Stimulated activated CD4-positive, alpha-beta T cell treated with anti-CD3 and anti-CD28 coated beads, Interleukin-12 subunit alpha, Interleukin-12 subunit beta, amount 100 ng/mL, for 48 hours (primary cell): ENCODE measurements at places on chromosomes 3 and 15.

GRCh38 chr15:69288531-69289341 lies 10.0 kb upstream of the PAQR5 start:
- no peak for DNase-seq

DNA sequence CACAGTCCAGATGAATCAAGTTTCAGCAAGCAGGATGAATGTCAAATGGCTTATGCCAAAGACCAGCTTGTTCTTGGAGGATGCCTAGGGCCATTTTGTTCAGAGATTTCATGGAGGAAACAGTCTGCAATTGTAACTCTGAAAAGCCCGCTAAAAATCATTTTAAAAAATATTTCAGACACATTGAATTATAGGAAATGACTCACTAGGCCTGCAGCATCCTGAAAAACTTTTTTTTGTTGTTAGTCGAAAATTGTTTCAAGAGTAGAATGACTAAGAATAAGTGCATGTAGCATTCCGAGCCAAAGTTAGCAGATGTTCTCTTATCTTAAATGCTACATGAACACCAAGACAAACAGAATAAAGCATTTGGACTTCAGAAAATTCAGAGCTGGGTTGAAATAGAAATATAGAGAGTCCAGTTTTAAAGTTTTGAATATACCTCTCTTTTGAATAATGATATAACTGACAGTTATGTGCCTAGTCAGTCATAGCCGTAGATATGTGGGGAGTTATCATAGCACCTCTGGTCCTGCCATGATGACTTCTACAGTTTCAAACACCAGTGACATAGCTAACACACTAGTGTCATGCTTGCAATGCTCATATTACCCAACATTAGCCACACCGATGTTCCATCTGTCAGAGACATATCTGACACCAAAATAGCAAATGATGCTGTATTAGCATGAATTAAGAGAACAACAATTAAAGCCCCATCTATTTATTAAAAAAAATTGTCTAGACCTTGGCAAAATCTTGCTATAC lies 1462.8 kb upstream of the GBE1 start:
- DNase-seq = no peak

- DNase-seq = no peak
Observed at GRCh38 chr15:69979262-69979661, 118.5 kb downstream of the TLE3 start.

GRCh38 chr3:33482111-33482521 lies 41.9 kb upstream of the UBP1 start:
- DNase-seq = no peak

- no peak for DNase-seq
Observed at GRCh38 chr3:128066114-128066513, 13.9 kb downstream of the SEC61A1 start.

- DNase-seq = no peak
Observed at GRCh38 chr3:79199966-79200365, 567.8 kb downstream of the ROBO1 start.

- DNase-seq = no peak
Observed at GRCh38 chr3:93855401-93855800, 118.3 kb downstream of the PROS1 start.

DNA sequence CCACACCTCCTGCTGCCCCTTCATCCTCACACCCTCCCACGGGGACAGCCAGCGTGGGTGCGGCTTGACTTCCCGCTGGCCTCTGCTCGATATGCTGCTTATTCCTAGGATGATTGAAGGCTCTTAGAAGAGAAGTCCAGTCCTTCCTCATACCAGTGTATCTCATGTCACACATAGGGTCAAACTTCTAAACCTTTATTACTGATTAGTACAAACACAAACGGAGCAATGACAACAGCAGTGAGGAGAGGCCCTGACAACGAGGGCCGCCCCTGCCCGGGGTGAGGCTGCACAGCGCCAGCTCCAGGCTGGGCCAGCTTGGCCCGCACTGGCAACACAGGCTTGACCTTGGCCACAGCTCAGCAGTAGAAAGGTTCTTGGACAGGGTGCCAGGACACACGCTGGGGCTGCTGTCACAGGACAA lies 3.7 kb downstream of the CIB1 start:
- no peak for DNase-seq

DNA sequence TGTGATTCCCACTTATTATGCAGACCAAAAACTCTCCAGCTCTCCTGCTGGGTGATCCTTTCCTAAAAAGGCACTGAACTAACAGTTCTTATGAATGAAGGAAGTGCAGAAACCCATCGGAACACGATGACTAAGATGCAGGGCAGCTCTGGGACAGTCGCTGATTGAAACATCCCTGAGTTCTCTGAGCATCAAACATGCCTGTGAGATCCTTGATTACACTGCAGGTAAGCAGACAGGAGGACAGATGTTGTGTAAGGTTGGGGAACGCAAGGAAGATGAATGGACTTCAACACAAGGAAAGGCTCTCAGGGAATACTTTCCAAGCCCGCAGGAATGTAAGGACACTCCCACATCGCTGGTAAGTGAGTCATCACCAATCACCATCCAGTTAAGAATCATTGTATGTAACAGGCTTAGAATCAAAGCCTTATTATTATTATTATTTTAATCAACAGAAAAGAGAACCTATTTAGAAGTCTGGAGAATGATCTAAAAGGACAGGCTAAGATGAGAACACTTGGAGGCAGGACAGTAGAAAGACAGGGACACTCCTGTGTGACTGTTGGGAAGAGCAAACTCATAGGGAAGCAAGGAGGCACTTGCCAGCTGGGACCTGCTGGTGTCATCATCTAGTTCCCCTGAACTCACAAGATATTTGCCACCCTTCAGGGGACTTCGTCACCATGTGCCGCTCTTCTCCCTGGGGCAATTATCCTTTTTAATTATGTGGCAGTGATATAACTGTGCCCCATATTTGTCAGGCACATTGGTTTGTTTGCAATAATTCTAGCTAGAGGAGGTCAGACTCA lies 26.0 kb downstream of the TMEM158 start:
- no peak for DNase-seq

- DNase-seq = no peak
Observed at GRCh38 chr15:71171195-71171594, 55.9 kb downstream of the THSD4 start.

DNA sequence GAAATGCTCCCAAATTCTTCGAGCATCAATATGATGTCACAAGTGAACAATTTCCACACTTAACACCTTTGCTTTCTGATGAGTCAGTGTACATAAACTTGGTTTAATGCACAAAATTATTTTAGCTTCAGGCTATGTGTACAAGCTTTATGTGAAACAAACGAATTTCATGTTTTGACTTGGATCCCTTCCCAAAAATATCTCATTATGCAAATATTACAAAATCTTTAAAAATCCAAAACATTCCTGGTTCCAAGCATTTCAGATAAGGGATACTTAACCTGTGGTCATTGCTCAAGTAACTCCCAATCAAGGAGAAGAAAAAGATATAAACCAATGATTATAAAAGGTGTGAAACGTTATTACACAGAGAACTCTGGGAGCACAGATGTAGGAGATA lies 25.2 kb downstream of the RAB5A start:
- DNase-seq = no peak

DNA sequence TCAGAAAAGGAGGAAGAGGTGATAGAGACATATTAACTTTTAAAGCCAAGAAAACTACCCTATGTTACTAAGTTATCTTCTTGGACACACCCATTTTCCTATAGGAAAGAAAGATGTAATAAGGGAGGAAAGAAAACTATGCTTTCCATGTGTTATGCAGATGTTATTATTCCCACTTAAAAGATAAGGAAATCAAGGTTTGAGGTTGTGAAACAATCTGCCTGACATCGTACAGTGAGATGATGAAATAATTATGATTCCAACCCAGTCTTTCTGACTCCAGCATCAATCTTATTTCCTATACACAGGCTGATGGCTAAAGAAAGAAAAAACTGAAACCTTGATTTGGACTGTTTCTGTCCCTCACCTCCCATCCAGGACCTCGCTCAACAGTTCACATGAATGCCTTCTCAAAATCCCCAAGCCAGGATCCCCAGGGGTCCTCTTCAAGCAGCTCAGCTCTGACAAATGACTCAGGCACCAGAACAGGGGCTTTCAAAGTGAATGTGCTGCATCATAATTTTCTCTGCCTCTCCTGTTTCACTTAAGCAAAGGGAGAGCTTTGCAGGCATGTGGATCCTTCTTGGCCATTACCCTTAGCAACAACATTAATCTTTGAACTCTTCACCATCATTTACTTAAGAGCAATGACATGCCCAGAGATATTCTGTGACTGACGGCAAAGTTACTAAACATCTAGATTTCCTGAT lies 12.4 kb upstream of the EID1 start:
- DNase-seq = no peak

- no peak for DNase-seq
Observed at GRCh38 chr3:133991637-133992036, 38.1 kb downstream of the SLCO2A1 start.

GRCh38 chr15:68585574-68586273 lies 6.9 kb downstream of the CORO2B start:
- no peak for DNase-seq

GRCh38 chr3:51588724-51589123 lies 50.2 kb downstream of the RAD54L2 start:
- DNase-seq = no peak

GRCh38 chr3:12753275-12754028 lies 5.6 kb downstream of the TMEM40 start:
- DNase-seq = no peak

DNA sequence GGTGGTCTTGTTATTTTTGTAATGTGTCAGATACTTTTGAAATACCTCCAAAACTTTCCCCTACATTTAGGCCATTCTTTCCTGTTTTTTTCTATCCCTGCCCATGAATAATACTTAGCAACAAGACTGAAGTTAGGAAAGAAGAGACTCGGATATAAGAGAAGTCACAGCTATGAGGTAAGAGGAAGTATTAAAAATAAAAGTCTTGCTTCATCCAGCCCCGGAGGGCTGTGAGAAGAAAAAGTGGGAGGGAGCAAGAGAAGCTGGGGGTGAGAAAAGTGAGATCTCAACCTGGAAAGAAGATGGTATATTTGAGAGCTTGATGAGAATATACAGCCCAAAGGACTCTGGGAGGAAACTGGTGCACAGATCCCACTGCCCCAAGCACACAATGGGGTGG lies 213.5 kb upstream of the CDIN1 start:
- DNase-seq = no peak

DNA sequence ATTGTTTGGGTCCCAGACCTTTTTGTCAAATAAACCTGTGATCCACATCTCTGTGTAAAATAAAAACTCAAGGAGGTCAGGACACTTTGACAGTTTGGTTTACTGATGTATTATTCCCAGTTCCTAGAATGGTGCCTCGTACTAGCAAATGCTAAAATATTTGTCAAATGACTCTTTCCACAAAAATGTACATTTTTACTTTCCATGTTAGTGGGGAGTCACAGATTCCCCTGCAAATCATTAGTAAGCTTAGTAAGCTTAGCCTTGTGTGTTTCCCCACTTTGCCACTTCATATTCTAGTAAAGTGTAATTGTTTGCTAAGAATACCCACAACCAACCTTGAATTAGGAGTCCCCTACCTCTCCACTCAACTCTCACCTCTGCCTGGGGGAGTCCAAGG lies 2.4 kb upstream of the MAGI1 start:
- DNase-seq = no peak

- DNase-seq = no peak
Observed at GRCh38 chr3:14725564-14726440, 50.9 kb downstream of the C3orf20 start.

DNA sequence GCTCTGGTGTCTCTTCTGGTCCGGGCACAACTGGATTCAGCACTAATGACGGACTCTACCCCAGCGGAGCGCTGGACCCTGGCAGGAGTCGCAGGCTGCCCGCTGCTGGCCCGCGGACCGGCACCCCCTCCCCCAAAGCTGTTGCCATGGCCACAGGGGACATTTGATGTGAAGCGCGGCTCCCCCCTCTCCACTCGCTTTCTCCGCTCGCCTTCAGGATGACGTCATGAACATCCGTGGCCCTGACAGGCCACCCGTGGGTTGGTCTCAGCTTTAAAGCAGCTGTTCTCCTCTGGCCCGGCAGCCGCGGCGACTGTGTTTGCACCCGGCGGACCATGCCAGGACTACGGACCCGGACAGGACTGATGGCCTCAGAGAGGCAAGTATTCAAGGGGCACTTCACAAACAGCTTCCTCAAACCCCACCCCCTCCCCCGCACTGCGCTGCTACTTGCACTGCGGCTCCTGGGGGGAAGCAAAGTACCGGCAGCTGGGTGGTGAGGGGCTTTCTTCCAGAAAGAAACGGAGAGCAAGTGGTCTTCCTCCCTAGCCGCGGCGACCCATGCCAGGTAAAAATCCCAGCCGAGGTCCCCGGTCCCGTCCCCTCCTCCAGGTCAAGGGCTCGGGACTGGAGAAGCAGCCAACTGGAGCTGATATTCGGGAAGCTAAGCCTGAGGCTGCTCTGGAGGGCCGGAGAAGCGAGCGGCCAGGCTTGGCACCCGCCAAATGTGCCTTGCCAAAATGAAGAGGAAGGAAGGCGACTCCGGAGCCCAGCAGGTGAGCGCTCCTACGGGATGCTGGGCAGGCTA lies 16.6 kb upstream of the AEN start:
- no peak for DNase-seq

GRCh38 chr15:51619331-51620035 lies 3.1 kb downstream of the DMXL2 start:
- DNase-seq = no peak

DNA sequence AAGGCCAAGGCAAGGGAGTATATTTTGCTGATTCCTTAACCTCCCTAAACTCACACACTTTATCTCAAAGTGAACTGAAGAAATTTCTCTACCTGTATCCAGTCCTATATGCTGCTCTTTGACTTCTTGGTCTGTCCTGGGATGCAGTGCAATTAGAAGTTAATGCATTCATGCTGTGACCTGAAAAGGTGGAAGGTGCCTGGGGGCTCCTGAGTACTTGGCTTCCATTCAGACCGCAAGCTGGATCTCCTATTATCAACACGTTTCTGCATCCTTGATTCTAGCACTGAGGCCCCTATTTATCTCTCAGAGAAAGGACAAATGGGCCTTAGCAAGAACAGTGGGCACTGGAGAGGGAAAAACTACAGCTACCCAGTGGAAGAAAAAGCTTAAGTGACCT lies 17.7 kb upstream of the CADPS start:
- no peak for DNase-seq

GRCh38 chr3:130811557-130811956 lies 64.9 kb upstream of the PIK3R4 start:
- no peak for DNase-seq

DNA sequence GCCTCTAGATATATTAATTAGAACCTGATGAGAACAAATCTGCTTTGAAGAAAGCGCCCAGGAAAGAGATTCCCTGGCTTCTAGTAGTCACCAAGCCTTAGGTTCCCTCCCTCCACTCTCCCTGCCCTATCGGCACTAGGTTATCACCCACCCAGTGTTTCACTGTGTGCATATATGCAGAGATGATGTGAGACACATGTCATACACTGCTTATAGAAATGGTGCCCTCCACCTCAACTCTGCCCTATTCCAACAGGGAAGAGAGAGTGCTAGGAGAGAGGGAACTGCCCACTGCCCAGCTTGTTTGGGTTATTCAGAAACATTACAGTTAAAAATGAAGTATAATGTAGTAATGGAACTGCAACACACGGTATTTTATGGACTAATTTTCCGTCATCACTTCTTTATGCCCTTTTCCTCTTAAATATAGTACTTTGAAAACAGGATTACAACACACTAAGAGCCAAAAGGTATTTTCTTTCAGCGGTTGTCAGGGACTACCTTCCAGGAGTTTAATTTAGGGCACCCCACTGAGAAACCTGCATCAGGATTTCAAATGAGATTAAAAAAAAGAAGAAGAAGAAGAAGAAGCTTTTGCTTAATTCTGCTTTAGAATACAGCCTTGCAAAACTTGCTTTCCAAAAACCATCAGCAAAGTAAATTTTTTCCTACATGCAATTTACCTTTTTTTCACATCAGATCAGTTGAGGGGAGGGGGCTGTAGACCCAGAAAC lies 55.3 kb downstream of the MEIS2 start:
- no peak for DNase-seq
